ENCODE measurements at places on chromosomes 6 and 20. TPM values are rescaled to one million over a fixed set of nuclear protein-coding genes. Genes with fewer than 3 reads are reported as not detected.

Gene CYP39A1
- 1.2 TPM for polyA plus RNA-seq

Gene MOXD1
- polyA plus RNA-seq, result 2.5 TPM

Gene UNC93A
- not detected for polyA plus RNA-seq

Gene LRFN2
- polyA plus RNA-seq, result not detected

Gene ZSCAN31
- 0.56 TPM for polyA plus RNA-seq

Gene RXRB
- polyA plus RNA-seq, result 23.4 TPM

DNA sequence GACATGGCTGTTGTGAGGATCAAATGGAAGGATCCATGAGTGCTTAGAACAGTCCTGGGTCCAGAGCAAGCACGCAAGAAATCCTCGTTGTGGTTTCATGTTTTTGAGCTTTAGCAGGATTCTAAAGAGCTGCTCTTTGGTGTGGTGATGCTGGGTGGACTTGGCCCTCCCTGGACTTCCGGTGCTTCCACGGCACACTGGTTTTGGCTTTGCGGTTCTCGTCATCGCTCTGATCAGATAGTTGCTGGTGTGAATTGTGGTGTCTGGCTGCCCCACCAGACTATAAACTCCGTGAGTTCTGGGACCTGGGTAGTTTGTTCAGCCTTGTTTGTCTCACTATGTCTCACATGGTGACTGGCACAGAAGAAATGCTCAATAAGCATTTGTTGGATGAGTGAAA, 3.3 kb downstream of the HNF4A start:
- no peak for DNase-seq

DNA sequence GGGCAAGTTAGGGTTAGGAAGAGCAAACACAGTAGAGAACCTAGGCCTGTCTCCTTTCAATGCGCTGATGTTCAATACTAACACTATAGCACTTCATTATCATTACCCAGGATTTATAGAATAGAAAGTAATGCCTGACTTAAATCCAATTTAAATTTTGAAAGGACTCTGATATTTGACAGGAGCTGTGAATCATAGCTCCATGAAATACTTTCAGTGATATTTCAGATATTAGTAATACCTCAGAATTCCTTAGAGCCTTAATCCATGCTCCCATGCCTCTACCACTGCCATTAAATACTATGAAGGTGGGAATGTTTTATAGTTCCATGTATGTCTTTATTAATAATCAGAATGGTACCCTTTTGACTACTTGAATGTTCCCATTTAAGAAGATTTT, 530.2 kb downstream of the BCKDHB start:
- DNase-seq, result no peak

DNA sequence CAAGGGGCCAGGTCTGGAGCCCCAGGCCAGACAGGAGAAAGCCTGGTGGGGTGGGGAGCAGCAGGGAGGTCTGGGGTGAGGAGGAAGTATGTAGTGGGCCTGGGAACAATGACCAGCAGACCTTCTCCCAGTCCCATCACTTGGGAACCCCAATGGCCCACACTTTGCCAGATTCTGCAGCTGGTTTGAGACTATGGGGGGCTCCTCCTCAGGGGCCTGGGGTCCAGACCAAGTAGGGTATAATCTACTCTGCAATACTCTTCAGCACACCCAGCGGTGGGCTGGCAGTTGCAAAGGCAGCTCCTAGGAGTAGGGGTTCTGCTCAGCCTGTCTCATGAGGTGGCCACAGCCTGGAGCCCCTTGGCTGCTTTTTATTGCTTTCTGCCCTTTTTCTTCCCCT, 52.8 kb downstream of the NPEPL1 start:
- no peak for DNase-seq

- DNase-seq, result peak; percentile 50
Measured at GRCh38 chr20:41047975-41048305, 19.3 kb downstream of the TOP1 start.

GRCh38 chr6:85971238-85971637, 328.6 kb upstream of the SYNCRIP start:
- no peak for DNase-seq

- DNase-seq, result no peak
Measured at GRCh38 chr6:137016356-137016755, 28.4 kb downstream of the IL20RA start.

- no peak for DNase-seq
Measured at GRCh38 chr6:124056407-124057334, 253.0 kb downstream of the NKAIN2 start.
